Fibroblast of lung (primary cell): ENCODE measurements at places on chromosomes 12 and 14. TPM values are rescaled to one million over a fixed set of nuclear protein-coding genes. Genes with fewer than 3 reads are reported as not detected.

Gene EXOC3L4
- 0.26 and 0.50 TPM in 2 replicates for total RNA-seq

Gene TMX1
- total RNA-seq: 45.5 and 49.5 TPM in 2 replicates

Gene RERG
- 0.26 and 0.33 TPM in 2 replicates for total RNA-seq

DNA sequence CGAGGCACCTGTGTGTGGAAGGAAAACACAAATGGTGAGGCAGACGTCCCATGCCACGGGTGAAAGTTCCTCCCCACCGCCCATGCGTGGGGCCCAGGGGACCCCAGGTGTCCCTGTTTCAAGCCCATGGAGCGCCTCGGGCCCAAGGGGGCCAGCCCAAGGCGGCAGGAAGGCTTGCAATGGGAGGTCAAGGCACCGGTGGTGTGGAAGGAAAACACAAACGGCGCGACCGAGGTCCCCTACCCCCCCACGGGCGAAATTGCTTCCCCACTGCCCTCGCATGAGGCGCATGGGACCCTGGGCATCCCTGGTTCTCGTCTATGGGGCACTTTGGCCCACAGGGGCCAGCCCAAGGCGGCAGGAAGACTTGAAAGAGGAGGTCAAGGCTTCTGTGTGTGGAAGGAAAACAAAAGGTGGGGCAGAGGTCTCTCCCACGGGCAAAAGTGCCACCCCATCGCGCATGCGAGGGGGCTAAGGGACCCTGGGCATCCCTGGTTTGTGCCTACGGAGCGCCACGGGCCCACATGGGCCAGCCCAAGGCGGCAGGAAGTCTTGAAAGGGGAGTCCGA is 379.4 kb downstream of the ALG10 start:
- DNase-seq: no peak
- no peak overlapping the region for H3K27ac ChIP-seq
- no peak overlapping the region for H3K4me3 ChIP-seq

DNA sequence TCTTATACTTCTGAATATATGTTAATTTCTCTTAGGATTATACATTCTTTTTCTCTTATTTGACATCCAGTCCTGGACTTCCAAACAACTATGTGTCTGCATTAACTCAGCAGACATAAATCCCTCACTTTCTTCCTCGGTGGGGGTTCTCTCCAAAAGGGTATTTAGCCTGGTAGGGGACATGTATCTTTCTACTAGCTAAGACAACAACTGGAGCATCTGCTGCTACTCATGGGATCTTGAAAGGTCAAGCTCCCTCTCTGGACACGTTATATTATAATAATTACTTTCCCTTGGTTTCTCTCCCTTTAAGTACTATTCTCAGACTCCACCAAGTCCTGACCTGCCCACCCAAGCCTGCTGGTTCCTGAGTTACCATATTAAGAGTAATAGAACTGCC is 983.7 kb upstream of the FLRT2 start:
- no peaks in the 10 kb centered on the region for H3K4me1 ChIP-seq
- no peaks in the 10 kb centered on the region for H3K27me3 ChIP-seq
- no peak overlapping the region for H3K27ac ChIP-seq
- H3K36me3 ChIP-seq: no peaks in the 10 kb centered on the region
- DNase-seq: no peak

- H3K4me3 ChIP-seq: no peak overlapping the region
- H3K36me3 ChIP-seq: no peaks in the 10 kb centered on the region
- H3K4me1 ChIP-seq: peaks cover 2% of the 10 kb centered on the region
- no peak overlapping the region for H3K27ac ChIP-seq
- H3K27me3 ChIP-seq: no peaks in the 10 kb centered on the region
Observed at GRCh38 chr12:6958609-6959057, 7.5 kb downstream of the PTPN6 start.

DNA sequence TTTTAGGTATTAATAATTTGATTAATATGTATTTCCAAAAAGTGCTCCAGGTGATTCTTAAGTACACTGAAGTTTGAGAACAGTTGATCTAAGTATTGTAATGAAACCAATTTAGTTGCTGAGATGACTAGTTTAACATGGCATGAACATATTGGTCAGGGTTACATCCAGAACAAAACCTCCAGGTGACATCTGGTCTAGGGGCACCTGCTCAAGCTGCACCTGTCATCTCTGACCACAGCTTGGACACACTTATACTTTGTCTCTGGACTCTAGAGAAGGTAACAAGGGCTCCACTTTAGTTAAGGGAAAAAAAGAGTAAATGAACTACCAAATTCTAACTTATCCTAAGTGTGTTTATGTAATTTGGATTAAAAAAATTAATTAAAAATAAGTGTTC is 8.1 kb downstream of the ARID2 start:
- no peak overlapping the region for H3K4me3 ChIP-seq
- H3K4me1 ChIP-seq: peaks cover 6% of the 10 kb centered on the region
- H3K27ac ChIP-seq: no peak overlapping the region
- DNase-seq: no peak

GRCh38 chr14:32078858-32079216 is 1.7 kb downstream of the ARHGAP5 start:
- DNase-seq: peak; percentile 73
- peak overlapping the region; percentile 91 for H3K4me3 ChIP-seq
- peaks cover 5% of the 10 kb centered on the region for H3K4me1 ChIP-seq
- H3K27me3 ChIP-seq: no peaks in the 10 kb centered on the region
- no peaks in the 10 kb centered on the region for H3K36me3 ChIP-seq

GRCh38 chr12:104929368-104929767 is 28.7 kb downstream of the SLC41A2 start:
- no peaks in the 10 kb centered on the region for H3K4me1 ChIP-seq
- no peak overlapping the region for H3K27ac ChIP-seq
- no peaks in the 10 kb centered on the region for H3K27me3 ChIP-seq
- no peaks in the 10 kb centered on the region for H3K36me3 ChIP-seq

GRCh38 chr14:51167587-51168214 is 72.3 kb upstream of the TMX1 start:
- peak; percentile 81 for DNase-seq
- H3K36me3 ChIP-seq: no peaks in the 10 kb centered on the region
- no peak overlapping the region for H3K4me3 ChIP-seq
- no peak overlapping the region for H3K27ac ChIP-seq

GRCh38 chr12:127178463-127178862 is 1088.5 kb upstream of the TMEM132C start:
- no peaks in the 10 kb centered on the region for H3K27me3 ChIP-seq
- no peak overlapping the region for H3K27ac ChIP-seq
- no peaks in the 10 kb centered on the region for H3K36me3 ChIP-seq
- no peaks in the 10 kb centered on the region for H3K4me1 ChIP-seq
- H3K4me3 ChIP-seq: no peak overlapping the region
